ENCODE measurements at places on chromosomes 13 and 19. TPM values are rescaled to one million over a fixed set of nuclear protein-coding genes. Genes with fewer than 3 reads are reported as not detected.

GRCh38 chr19:623974-624373, 9.4 kb downstream of the POLRMT start:
- no peak for DNase-seq

DNA sequence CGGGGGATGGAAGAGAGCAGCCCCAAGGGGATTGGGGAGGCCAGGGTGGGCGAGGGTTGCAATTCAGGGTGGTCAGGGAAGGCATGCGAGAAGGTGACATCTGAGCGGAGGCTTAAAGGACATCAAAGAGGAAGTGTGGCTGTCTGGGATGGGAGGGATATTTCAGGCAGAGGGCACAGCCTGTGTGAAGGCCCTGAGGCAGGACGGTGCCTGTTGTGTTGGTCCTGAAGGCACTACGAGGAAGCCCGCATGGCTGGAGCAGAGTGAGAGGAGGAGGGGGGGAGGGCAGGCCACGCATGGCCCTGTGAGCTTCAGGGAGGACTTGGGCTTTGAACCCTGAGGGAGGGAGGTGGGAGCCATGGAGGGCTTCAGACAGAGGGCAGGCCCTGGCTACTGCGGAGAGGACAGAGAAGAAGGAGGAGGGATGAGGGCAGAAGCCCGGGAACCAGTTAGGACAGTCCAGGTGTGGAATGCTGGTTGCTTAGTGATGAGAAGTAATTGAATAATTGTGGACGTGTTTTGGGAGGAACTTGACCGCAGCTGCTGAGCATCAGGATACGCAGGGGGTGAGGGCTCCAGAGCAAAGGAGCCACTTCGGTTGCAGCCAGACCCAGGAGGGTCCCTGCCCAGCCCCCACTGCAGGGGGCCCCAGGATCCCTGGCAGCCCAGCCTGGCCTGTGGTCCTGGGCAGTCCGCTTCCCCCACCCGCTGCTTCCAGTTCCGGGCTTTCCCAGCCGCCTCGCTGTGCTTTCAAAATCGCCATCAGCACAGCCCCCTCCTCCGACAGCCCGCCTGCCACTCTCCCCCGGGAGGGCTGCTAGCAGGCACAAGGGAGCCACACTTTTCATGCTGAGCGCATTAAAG, 6.2 kb downstream of the TLE6 start:
- DNase-seq, result peak; percentile 80

Gene BEST2
- not detected for total RNA-seq

Gene KLK14
- 0.72 TPM for total RNA-seq

Gene SOX1
- total RNA-seq, result not detected

Gene SCGB2B2
- total RNA-seq, result 0.10 TPM

Gene ZNF837
- 1.5 TPM for total RNA-seq

Gene C13orf46
- total RNA-seq, result not detected

Gene DCLK1
- total RNA-seq, result 62.5 TPM

DNA sequence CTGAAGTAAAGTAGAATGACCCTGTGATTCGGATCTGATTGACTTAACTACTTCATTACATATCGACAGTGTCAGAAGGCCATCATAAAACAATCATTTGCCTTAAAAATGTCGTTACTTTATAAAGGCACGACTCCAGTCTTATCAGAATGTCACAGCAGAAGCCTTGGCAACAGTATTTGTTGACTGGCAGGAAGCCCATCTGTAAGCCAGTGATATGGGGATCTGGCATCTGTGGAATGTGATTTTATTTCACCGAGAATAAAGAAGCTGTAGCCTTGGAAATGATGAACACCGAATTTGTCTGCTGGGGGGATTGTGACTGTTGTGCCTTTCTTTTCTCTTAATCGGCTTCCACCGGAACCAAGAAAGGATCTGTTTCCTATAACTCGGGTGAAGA, 362.5 kb downstream of the TDRD3 start:
- peak; percentile 49 for DNase-seq

Gene CGB7
- total RNA-seq, result 0.21 TPM
